ENCODE measurements at places on chromosomes 13 and 19.

GRCh38 chr13:110227864-110228643 lies 78.9 kb downstream of the COL4A1 start:
- H3K36me3 ChIP-seq, result no peaks in the 10 kb centered on the region
- no peaks in the 10 kb centered on the region for H3K27me3 ChIP-seq
- no peak for DNase-seq
- H3K4me3 ChIP-seq, result no peak overlapping the region

- peak overlapping the region; percentile 41 for H3K27ac ChIP-seq
- H3K4me1 ChIP-seq, result peaks cover 9% of the 10 kb centered on the region
- H3K4me3 ChIP-seq, result no peak overlapping the region
- DNase-seq, result no peak
These were observed 69.0 kb downstream of the LRCH1 start for GRCh38 chr13:46621792-46622629.

DNA sequence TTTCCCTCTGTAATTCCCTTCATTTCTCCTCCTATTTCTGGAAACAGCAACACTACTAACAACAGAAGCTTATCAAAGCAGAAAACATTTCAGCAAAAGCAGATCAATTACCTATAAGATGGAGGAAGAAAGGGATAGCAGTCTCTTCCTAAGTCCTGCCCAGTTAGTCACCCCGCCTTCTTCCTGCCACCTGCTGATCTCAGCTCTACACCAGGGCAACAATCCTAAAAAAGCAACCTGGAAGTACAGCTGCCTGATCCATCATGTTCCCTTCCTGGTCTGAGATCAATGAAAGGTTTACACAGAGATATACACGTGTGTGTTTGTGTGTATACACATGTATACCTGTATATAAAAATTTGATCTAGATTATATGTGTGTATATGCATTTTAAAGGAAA lies 59.4 kb downstream of the TSC22D1 start:
- H3K4me3 ChIP-seq, result no peak overlapping the region
- no peak for DNase-seq
- no peaks in the 10 kb centered on the region for H3K36me3 ChIP-seq
- no peaks in the 10 kb centered on the region for H3K27me3 ChIP-seq

GRCh38 chr13:56907766-56908165 lies 233.0 kb upstream of the PRR20A start:
- no peaks in the 10 kb centered on the region for H3K4me1 ChIP-seq
- no peak for DNase-seq
- H3K36me3 ChIP-seq, result no peaks in the 10 kb centered on the region
- no peak overlapping the region for H3K4me3 ChIP-seq
- H3K27me3 ChIP-seq, result no peaks in the 10 kb centered on the region

- H3K4me3 ChIP-seq, result no peak overlapping the region
- H3K27ac ChIP-seq, result no peak overlapping the region
- DNase-seq, result no peak
- no peaks in the 10 kb centered on the region for H3K4me1 ChIP-seq
- H3K36me3 ChIP-seq, result no peaks in the 10 kb centered on the region
These were observed 110.2 kb upstream of the TSHZ3 start for GRCh38 chr19:31459430-31459829.

DNA sequence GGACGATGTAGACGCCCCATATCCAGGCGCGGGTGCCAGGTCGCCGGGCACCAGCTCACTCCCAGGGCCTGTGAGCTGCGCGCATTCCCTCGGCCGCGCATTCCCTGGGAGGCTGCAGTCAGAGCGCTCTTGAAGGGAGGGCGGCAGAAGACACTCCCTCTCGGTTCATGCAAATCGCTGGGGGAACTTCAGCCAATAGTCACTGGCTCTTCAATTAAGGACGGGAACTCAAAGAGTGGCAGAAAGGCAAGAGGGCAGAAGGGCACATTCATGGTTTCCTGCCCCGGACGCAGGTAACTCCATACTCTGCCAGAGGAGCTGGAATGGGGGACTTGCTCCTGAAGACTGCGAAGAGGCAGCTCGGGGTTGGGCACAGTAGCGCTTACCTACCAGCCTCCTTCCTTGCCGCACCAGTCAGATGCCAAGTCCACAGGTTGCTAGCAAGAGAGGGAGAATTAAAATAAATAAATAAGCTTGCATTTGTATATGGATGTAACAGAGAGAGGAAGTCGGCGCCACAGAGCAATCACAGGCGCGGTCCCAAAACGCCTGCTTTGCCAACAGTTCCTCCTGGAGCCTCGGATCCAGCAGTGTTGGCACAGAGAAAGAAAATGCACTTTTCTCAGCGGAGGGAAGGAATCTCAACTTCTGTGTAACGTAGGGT lies 459 bp downstream of the PCDH20 start:
- no peak for DNase-seq
- H3K4me3 ChIP-seq, result peak overlapping the region; percentile 33
- no peak overlapping the region for H3K27ac ChIP-seq
- H3K4me1 ChIP-seq, result no peaks in the 10 kb centered on the region
- no peaks in the 10 kb centered on the region for H3K27me3 ChIP-seq

DNA sequence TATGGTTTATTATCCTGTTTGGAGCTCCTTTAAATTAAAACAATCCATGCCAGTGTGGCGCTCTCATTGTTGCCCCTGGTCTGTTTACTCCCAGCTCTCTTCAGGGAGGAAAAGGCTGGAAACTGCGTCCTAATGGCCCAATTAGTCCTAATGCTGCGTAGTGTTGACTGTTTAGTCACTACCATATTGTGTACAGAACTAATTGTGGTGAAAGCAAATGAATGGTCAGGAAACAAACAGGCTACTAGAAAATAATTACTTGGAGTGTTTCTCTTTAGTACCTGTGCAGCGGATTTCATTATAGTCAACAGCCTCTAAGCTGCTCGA lies 54.5 kb upstream of the MTIF3 start:
- H3K27ac ChIP-seq, result no peak overlapping the region
- H3K27me3 ChIP-seq, result no peaks in the 10 kb centered on the region
